ENCODE measurements at places on chromosomes 7 and 10. TPM values are rescaled to one million over a fixed set of nuclear protein-coding genes. Genes with fewer than 3 reads are reported as not detected.

DNA sequence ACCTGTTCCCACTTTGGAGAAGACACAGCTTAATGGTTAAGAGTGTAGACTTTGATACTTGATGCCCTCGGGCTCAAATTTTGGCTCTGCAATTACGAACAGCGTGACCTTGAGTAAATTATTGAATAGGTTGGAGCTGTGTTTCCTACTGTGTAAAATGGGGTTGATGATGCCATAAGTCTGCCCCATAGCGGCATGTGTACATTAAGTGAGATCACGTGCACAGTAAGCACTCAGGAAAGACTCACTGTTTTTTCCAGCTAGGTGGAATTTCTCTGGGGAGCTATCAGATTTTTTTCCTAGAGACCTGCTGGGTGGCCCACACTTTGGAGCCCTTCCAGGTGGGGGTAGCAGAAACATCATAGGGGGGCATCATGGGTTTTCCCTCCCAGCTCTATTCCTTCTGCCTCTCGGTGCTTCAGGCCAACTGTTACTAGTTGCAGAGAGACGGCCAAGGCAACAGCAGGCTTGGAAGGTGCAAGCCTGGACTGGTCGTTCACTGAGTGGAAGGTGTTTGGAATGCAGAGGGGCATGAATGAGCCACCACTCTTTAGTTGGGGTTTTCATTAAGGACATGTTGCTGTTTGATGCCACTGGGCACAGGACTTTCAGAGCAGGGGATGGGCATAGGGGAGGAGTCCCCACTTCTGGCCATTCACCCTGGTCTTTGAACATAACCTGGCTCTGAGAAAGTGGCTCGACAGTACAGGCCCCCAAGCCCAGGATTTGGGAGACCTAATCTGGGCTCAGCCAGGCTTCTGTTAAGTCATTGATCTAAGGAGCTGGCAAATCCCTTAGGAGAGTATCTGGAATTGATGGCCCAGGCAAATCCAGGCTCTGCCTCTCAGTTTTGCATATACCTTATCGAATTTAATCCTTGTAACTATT lies 64.0 kb downstream of the SYPL1 start:
- DNase-seq = no peak

Gene EPO
- polyA plus RNA-seq = not detected

DNA sequence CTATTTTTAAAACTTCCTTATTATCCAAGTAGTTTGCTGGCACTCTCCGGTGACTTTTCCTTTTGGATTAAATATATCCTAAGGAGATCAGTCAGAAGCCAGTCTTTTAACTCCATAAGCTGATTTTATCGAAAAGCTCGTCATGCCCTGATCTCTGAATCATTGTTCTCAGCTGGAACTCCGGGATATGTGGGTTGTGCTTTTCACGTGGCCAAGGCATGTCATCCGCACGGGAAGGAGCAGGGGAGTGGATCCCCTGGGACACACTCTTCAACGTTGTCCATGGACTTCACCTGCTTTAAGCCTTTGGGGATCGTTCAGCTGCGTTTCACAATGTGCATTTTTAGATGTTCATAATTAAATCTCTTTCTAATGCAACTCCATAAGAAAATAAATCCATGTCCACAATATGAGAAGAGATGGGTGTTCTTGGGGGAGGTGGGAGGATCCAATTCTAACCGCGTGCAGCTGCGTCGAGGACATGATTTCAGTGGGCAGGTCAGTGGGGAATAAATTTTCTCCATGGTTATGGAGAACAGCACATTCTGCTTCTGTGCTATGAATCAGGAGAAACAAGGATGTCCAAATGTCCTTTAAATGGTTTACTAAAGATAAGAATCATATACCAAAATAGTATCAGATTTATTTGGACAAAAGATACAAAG lies 229.5 kb upstream of the ADARB2 start:
- no peak for DNase-seq

- no peak for DNase-seq
Observed at GRCh38 chr10:130762491-130762890, 549.0 kb downstream of the TCERG1L start.

GRCh38 chr10:124236816-124237215 lies 143.4 kb upstream of the CHST15 start:
- DNase-seq = no peak

- DNase-seq = no peak
Observed at GRCh38 chr7:105444342-105444987, 55.7 kb upstream of the SRPK2 start.

DNA sequence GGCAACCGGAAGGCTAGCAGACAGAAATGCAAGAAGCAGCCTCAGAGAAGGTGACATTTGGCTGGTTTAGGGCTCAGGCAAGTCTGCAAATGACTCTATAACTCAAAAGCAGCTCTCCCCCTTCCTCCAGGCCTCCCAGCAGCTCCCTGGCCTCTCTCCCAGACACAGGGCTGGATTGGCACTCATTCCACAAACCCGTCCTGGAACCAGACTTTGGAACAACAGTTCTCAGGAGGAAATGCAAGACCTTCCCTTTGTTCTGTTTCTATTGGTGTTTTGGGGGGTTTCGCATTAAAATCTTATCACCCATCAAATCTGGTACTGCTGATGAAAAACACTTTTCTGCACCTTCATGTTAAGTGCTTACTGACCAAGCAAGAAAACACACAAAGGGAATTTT lies 40.3 kb upstream of the EFCAB10 start:
- DNase-seq = no peak

GRCh38 chr10:129099992-129100391 lies 367.0 kb upstream of the MGMT start:
- no peak for DNase-seq

Gene UCMA
- polyA plus RNA-seq = not detected

GRCh38 chr7:20395511-20395910 lies 64.8 kb downstream of the ITGB8 start:
- no peak for DNase-seq

Gene HKDC1
- 24.0 TPM for polyA plus RNA-seq

- DNase-seq = no peak
Observed at GRCh38 chr7:151814400-151815009, 62.4 kb downstream of the PRKAG2 start.

GRCh38 chr7:51070151-51070550 lies 246.5 kb downstream of the COBL start:
- DNase-seq = no peak

GRCh38 chr10:86389441-86390193 lies 23.0 kb upstream of the GRID1 start:
- peak; percentile 42 for DNase-seq

GRCh38 chr10:54650547-54650946 lies 150.5 kb downstream of the PCDH15 start:
- DNase-seq = no peak

DNA sequence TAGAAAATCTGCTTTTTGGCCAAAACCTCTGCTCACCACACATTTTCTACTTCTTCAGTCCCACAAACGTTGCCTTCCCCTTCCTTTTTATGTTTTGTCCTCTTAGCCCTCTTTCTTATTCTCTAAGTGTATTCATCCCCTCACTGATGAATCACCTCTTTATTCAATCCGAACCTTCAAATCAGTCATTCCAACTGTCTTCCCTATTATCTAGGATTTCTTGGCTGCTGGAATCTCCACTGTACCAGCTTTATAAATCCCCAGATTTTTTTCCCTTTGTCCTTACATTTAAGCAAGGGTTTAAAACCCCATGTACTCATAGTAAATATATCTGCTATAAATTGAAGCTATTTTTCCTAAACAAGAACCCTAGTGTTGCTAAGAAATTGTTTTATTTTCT lies 176.9 kb downstream of the SEMA3A start:
- DNase-seq = no peak

Gene GAD2
- polyA plus RNA-seq = not detected

DNA sequence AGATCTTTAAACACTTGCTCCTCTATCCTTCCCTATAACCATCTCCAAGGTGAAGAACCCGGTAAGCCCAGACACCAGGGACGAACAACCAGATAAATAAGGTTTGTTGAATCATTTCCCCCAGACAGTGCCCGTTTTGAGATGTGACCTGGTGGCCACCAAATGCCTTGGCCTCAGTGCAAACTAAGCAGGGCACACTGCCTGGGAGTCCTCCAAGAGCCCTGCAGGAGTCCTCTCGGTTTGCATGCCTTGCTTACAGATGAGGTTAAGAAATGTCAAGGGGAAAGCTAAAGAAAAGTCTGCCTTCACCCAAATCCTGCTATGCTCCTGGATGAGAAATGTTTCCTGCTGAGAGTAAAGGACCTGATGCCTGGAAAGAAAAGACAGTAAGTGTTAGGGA lies 31.6 kb downstream of the SLIT1 start:
- DNase-seq = no peak

- DNase-seq = no peak
Observed at GRCh38 chr10:95254629-95255028, 36.2 kb downstream of the PDLIM1 start.

Gene SSC4D
- 0.79 TPM for polyA plus RNA-seq

GRCh38 chr10:119030421-119031250 lies 1.1 kb downstream of the NANOS1 start:
- peak; percentile 74 for DNase-seq

- no peak for DNase-seq
Observed at GRCh38 chr7:72025381-72025960, 386.7 kb downstream of the CALN1 start.

DNA sequence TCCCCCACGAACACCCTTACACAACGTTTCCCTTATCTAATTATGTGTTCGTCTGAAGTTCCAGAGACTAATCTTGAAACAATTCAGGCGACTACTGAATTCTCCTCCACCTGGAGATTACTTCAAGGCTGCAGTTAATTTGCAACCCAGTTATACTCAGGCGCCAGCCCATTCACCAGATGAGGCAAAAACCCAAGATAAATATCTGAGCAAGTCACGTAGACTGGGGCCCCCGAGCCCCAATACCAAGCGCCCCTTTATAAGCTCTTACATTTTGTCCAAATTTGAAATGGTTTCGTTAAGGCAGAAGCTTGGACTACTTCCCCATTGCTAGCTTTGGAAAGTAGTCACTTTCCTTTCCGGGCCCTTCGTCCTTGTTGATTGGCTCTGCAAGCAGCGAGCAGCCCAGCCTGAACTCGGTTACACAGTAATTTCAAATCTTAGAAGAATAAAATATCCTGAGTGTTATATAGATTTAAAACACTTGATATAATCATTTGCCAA lies 1.2 kb downstream of the TPK1 start:
- DNase-seq = no peak

GRCh38 chr10:50554995-50555568 lies 68.7 kb downstream of the SGMS1 start:
- no peak for DNase-seq

GRCh38 chr7:155161690-155162089 lies 91.6 kb downstream of the HTR5A start:
- DNase-seq = no peak

- no peak for DNase-seq
Observed at GRCh38 chr10:24463611-24464426, 254.9 kb downstream of the KIAA1217 start.

Gene UCN3
- 0.11 TPM for polyA plus RNA-seq

Gene SNX10
- polyA plus RNA-seq = 5.5 TPM

DNA sequence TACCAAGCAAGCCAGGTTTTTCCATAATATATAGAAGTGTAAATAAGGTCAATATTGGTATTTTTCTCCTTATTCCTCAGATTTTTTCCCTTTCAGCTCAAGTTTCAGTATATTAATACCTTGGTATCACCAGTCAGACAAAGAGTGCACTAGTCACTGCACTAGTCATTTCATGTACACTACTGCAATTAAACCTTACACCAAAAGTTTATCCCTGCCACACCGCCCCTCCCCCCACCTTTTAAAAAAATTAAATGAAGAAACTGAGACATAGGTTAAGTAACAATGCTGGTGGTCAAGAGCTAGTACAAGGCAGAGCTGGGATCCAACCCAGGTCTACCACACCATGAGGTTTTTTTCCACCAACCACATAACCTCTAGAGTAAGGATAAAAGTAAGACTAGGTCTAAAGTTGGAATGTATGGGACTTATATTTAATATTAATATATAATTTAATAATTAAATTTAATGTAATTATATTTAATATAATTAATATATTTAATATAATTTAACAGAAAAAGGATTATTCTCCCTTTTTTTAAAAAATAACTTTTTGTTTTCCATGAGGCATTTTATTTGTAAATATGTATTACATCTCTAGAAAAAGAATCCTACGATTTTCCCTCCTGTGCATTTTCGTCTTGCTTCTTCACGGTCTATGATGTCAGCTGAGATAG lies 68.5 kb downstream of the NT5C2 start:
- no peak for DNase-seq

DNA sequence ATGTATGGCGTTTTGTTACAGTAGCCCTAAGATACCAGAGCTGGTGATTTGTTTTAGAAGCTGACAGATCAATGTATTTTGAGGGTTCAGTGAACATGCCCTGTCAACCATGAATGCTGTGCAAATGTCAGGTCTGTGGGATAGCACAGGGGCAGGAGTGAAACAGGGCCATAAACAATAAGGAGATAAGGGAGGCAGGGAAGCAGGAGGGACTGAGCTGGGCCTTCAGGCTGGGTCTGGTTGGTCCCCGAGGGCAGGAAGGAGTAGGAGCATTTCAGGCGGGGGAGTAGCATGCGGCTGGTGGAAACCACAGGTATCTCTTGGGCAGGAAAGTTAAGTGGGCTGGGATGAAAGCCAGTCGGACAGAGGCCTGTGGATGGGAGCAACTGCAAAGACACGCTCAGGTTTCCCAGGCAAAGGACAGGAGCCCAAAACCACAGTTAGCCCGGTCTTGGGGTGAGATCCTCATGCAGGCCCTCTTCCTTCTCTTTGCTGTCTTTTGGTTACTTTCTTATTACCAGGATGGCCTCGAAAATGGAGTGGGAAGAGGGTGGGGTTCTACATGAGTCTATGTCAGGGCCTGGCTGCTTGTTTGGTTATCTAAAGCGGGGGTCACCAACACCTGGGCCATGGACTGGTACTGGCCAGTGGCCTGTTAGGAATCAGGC lies 69.5 kb upstream of the SEPHS1 start:
- no peak for DNase-seq

Gene C10orf62
- not detected for polyA plus RNA-seq

GRCh38 chr7:103524042-103524907 lies 78.3 kb upstream of the SLC26A5 start:
- DNase-seq = peak; percentile 45

- DNase-seq = no peak
Observed at GRCh38 chr10:17354781-17355180, 99.6 kb downstream of the ST8SIA6 start.

DNA sequence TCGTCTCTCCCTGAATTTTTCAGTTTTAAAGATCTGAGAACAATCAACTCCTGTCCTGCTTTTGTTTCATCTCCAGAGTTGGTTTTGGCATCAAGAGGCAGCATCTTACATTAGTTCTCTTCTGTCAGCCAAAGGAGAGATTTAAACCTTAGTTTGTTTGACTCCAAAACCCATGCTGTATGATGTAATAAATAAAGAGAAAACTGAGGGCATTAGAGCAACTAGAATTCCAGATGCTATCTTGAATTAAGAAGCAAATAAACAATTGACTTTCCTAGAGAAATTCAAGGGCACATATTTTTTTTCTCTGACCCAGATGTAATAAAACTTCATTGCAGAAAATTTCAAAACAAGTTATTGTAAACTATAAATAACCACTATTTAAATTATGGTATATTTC lies 54.4 kb downstream of the INHBA start:
- no peak for DNase-seq

Gene CHST15
- polyA plus RNA-seq = 5.6 TPM

DNA sequence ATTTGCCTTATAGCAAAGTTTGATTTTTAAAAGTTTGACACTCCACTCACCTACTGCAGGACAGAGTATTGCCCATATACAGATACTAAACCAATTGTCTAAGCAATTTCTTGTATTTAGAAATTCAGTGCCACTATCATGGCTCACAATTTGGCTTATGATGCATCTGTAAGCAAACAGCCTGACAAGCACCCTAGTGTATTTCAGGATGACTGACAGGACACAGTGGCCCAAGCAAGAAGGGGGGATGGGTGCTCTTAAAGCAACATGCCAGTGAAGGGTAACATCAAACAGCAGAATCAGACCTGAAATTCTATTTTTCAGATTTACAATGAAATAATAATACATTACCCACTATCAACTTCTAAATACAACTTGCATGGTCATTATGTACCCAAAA lies 30.5 kb downstream of the CTNNA3 start:
- DNase-seq = peak; percentile 54

All from A549 (cell line).